AG08395 (cell line): ENCODE measurements at places on chromosomes 1 and 21.

GRCh38 chr1:55150880-55151588 lies 64.1 kb downstream of the USP24 start:
- no peak for DNase-seq

- DNase-seq = no peak
Observed at GRCh38 chr1:19327736-19328135, 15.6 kb downstream of the SLC66A1 start.

DNA sequence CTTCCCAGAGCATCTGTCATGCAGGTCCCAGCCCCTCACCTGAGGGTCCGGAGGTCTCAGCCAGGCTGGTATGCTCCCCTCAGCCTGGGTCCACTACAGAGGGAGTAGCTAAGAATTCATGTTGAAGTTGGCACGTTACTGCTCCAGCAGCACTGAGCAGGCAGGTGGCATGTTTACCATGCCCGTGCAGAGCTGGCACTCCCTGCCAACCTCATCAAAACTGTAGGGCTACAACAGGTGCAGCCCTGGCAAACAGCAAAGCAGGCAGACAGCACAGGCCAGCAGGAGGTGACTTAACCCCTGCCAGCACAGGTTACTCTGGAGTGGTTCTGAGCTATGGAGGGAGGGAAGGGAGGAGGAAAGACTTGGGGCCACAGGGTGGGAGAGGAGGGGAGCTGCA lies 46.4 kb downstream of the NUAK2 start:
- DNase-seq = no peak

DNA sequence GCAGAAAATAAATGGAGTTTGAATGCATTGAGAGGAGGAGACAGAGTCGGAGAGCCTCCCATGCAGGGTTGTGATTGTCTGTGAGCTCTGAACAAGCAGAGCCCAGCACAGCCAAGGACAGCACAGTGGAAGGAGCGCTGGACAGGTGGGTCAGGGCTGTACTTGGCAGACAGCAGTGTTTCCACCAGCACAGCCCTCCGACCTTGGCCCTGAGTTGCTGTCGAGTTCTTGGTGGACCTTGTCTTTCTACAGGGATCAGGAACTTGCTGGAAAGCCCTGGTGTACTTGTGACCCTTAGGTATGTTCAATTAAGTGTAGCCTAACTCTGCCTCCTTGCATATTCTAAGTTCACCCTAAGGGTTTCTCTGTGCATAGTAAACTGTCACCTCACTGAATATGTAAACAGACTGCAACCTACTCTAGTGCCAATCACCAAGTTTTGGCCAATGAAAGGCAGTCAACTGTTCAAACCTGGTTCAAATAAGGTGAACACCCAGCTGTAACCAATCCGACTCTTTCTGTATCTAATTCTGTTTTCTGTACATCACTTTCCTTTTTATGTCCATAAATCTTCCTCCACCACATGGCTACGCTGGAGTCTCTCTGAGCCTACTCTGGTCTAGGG lies 86.6 kb upstream of the SLC25A33 start:
- DNase-seq = no peak

GRCh38 chr1:237005674-237006073 lies 1.4 kb upstream of the MT1HL1 start:
- no peak for DNase-seq

DNA sequence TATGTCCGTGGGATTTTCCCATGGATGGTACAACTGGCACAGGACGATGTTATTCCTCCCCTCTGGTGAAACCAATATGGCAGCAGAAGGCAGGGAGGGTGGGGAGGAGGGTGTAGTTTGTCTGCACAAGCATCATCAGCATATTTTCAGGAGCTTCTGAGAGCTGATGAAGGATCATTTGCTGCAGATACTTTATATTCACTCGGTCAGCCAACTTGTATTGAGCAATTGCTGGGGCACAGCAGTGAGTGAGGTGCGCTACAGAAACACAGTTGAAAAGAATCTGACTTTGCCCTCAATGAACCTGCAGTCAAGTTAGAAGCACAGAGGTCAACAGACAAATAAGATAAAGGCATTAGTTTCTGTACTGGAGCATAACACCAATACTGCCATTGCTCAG lies 13.0 kb downstream of the PKP1 start:
- DNase-seq = no peak

DNA sequence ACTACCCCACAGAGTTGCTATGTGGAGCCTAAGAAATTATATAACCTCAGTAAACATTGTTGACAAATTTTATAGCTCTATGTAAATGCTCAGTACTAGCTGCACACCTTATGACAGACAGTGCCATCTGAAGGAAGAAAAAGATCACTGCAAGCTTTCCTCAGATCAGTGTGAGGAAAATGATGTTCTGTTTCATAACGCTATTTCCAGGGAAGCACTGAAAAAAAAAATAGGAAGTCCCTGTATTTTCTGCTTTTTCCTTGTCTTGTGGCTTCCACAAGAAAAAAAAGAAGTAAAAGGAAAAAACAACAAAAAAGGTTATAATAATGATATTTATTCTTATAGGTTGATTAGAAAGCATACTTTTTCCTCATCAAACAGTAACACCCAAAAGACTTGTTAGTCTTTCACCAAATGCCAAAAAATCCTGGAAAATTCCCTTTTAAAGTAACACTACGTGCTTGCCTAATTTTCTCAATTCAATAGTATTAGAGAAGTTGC lies 23.2 kb downstream of the LYST start:
- peak; percentile 48 for DNase-seq

DNA sequence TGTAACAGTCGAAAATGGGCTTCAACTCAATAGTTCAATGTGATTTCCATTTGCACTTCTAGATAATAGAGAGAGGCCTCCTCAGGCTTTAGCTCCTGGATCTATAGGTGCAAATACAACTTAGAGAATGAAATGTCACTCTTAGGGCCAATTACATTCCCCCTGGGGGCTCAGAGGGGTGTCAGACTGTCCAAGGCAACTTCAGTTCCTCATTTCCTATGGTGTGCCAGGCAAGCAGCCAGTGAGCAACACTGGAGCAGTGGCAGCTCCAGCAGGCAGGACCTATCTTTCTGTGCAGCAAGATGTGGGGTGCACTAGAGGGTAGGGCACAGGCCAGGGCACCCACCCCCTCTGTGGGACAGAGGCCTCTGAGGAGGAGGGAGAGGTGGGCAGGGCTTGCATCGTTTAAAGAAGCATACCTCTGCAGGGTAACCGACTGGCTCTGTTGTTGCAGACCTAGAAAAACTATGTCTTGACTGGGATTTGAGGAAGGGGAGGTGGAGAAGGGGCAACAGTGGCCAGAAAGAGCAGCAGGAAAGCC lies 97.3 kb downstream of the SUSD4 start:
- no peak for DNase-seq

- no peak for DNase-seq
Observed at GRCh38 chr21:38820471-38821239, 14.9 kb downstream of the ETS2 start.

DNA sequence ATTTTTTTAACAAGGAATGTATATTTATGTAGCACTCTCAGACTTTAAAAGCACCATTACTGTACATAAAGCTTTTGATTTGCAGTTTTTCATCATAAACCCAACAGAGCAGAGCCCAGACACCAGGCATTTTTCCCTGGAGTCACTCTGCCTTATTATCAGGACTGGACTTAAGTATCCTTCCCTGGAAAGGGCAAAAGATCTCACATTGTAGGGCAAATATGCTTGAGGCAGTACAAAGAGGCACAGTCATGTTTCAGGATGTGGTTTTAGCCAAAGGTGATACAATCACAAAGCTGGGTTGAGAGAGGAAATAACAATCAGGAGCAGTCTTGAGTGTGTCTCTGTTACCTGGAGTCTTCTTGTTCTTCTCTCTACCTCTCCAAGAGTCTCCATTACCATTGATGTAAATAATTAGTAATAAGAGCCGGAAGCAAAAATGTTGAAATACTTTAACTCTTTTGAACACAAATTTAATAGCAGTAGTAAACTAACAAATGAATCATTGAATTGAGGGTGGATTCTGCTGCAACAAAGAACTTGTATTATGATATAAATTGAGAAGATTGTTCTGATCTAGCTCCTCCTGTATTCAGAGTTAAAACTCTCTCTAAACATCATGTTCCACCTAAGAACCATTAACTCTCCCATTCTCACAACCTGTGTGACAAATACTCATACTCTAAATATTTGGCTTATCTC lies 160.5 kb downstream of the LTN1 start:
- peak; percentile 10 for DNase-seq

DNA sequence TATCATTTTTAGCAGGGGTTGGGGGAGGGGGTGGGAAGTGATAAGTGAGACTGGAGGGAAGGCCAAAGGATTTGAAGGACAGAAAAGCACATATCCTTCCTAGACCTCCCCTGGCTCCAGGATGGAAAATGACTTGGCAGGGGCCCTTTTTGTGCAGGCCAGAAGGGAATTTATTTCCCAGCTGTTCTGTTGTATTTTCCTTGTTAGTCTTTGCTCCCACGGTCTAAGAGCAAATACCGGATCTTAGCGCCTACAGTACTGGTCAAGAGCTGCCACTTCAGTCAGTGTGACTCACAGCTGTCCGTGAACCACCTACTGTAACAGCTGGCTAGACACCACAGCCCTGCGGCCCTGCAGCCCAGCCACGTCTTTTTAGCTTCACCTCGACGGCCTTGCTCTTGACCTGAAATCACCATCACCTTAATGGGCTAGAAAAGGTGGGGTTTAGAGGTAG lies 51.0 kb upstream of the ERRFI1 start:
- peak; percentile 82 for DNase-seq

DNA sequence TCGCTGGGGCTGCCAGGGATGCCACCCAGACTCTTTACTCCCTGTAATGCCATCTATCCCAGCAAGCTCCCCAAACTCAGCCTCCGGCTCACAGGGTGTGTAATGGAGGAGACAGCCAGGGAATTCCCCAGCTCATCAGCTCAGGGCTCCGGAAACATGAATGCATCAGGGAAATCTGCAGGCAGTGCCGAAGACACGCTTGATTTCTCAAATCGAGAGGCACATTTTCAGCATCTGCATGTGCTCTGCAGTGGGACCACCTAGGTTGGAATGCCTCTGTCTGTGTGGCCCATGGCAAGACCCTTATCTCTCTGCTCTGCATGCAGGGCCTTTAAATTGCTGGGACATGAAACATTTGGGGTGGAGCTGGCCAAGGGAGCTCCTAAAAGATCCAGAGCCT lies 170.1 kb downstream of the TRABD2B start:
- no peak for DNase-seq

DNA sequence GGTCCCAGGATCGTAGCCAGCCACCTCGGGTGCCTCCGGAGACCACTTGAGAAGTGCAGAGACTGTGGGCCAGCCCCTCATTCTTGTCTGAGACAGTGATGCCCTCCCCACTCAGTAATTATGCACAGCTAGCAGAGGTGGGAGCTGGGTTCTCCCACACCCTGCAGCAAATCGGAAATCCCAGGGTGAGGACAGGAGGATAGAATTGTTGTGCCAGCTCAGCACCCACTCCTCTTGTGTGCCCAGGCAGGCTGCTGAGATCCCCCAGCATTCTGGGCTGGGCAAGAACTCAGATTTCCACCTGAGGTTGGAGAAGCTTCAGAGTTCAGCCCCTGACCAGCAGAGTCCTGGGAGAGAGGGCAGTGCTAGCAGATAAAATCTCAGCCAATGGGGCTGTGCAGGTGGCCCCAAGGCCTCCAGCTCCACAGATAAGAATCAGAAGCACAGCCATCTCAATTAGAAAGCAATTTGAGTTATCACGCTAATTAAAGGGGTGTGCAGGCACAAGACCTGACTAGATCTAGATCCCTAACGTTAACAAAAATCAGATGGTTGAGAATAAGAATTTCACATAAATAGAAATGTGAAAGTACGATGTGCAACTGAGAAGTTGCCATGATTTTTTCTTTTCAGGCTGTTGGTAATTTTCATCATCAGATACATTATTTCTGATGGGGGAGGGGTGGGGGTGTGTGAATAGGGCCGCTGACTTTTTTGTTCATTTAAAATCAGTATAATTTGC lies 45.5 kb upstream of the IRF2BP2 start:
- no peak for DNase-seq

DNA sequence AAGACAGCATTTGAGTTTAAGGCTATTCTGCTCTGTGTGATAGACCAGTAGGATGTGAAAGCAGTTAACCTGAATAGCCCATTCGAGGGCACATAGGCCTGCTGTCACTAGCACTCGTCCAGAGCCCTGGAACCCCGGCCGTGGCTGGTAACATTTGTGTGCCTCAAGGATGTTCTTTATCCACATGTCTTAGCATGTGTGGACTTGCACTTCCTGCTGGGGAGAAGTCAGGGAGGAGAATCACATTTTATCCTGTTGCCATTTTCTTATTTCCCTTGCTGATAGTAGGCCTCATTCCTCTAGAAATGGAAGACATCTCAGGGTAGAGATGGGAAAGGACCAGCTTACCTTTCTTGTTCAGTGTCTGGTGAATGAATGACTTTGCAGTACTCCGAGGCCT lies 54.7 kb downstream of the VPS13D start:
- DNase-seq = no peak

DNA sequence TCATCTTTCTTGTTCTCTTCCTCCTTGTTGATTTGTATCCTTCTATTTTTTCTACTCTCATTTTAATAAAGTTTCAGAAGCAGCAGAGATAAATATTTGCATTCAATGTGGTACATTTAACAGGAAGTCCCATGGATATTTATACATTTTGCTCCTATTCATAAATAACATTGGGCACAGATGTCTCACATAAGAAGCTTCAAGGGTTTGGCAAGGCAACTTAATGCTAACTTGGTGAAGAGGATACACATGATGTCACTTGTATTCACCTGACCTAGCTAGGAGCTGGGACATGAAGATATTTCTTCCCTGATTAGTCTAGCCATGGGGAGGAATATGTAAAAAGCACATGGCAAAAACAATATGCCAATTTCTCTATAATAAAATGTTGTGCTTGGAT lies 65.1 kb upstream of the DUSP10 start:
- no peak for DNase-seq

DNA sequence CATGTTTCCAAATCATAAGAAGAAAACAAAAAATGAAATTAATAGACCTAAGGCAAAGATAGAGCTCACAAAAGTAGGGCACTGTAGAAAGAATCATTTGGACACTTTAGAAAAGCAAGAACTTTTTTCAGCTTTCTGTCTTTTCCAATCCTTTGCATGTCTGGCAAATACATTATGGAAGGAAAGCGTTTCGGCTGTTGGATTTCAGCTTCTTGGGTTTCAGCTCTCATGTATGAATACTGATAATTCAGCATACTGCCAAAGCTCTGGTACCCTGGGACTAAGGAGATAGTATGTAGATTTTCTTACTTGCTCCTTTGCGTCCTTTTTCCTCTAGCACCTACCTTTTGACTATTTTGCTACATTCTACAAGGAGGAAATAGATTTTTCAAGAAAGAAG lies 375.9 kb downstream of the BRINP3 start:
- no peak for DNase-seq

GRCh38 chr1:52534928-52535764 lies 17.7 kb downstream of the TUT4 start:
- peak; percentile 21 for DNase-seq

DNA sequence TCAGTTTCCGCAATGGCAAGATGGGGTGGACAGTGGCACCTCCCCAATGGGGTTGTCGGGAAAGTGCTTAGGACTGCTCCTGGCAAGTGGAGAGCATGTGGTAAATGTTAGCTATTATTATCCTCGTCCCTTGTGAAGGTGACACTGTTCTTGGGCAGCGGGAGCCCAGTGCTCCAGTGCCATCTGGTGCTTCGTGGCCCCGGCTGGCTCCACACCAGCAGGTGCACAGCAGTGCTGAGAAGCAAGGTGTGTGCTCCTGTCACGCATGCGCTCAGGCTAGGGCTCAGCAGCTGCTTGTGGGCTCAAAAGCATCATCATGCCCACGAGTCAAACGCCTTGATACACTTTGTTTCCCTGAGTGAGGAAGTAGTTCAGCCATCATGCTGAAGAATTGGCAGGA lies 24.9 kb upstream of the KCNC4 start:
- DNase-seq = no peak

GRCh38 chr1:59484096-59484495 lies 187.2 kb downstream of the FGGY start:
- DNase-seq = peak; percentile 87

- DNase-seq = no peak
Observed at GRCh38 chr21:40696246-40696645, 150.7 kb downstream of the DSCAM start.
